SK-N-DZ (cell line): ENCODE measurements at places on chromosomes 5 and 9.

GRCh38 chr9:7360513-7360912 is 439.1 kb downstream of the DMAC1 start:
- DNase-seq: no peak

GRCh38 chr5:81140943-81141342 is 92.2 kb upstream of the CKMT2 start:
- DNase-seq: no peak

DNA sequence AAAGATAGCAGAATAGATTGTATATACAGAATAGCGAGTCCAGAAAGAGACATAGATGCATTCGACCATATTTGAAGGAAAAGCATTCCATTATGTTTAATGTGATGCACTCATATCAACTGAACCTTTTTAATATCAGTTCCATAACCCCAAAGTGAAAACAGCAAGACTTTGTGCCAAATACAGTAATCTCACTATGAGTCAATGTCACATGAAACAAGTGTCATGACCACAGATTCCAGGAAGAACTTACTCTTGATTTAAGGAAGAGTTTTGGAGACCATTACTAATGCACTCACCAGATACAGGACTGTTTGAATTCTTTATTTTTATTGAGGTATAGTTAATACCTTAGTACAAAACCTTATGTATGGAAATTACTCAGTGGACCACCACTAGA is 220.5 kb downstream of the SH3GL2 start:
- DNase-seq: no peak

GRCh38 chr9:101333490-101333889 is 51.3 kb downstream of the BAAT start:
- DNase-seq: no peak

DNA sequence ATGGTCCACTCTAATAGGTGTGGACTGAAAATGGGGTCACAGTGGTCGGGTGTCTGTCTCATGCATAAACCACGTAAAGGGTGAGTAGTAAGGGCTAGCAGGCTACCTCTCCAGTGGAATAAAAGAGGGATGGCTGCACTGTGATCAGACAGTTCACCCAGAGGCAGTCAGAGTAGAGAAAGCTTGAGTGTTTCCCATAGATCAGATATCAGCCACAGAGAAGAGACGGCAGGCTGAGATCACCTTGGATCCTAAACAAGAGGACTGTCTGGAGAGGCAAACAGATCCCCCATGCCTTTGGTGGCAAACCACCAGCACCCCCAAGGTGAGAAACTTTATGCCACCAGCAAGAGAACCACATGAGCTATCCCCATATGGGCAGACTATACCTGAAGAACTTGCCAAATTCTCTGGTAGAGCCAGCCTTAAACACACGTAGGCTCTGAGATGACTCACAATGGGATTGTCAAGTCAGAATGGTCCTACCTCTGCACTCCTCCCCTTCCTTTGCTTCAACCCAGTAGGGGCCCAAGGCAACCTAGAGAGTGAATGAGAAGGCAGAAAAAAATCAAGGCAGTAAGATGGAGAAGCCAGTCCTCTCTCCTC is 205.2 kb upstream of the MAP3K1 start:
- DNase-seq: no peak

GRCh38 chr9:123167474-123167873 is 100.9 kb downstream of the STRBP start:
- DNase-seq: no peak

GRCh38 chr5:31664566-31664965 is 25.6 kb downstream of the PDZD2 start:
- peak; percentile 53 for DNase-seq

GRCh38 chr9:116202219-116202912 is 48.8 kb downstream of the PAPPA start:
- no peak for DNase-seq

DNA sequence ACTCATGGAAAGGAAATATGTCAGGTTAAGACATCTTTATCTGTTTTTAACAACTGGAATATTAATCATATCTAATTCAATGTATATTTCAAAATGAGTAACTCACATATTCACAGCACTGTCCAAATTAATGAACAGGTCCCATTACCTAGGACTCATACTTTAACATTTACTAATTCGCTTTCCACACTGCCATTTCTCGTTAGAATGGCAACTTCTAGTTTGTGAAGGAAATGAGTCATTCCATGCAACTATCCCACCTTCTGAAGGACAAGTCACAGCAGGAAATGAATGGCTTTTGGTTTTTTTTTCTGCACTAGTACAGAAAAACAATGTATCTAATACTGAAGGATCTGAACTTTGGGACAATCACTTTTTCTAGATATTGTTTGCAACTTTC is 24.6 kb upstream of the IFNK start:
- no peak for DNase-seq

DNA sequence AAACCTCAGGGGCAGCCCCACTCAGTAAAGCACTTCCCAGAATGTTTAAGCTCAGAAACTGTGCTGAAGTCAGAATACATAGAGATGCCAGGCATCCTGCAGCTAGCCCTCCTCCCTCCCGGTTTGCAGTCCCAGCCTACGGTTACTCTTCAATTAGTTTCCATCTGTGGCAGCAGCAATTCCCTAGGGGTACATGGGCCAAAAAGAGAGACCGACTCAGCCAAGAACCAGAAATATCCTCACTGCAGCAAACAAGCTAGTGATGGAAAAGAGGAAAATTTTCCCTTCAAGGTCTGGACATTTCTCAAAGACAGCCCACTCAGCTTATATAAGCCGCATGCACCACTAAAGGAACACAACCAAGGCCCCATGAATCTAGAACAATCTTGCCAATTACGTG is 89.1 kb upstream of the PPP2R2B start:
- peak; percentile 58 for DNase-seq

- no peak for DNase-seq
Measured at GRCh38 chr5:57843059-57843367, 360.4 kb upstream of the ACTBL2 start.

GRCh38 chr9:31032206-31032605 is 1352.2 kb upstream of the ACO1 start:
- DNase-seq: no peak

- DNase-seq: no peak
Measured at GRCh38 chr5:144281784-144282183, 111.1 kb downstream of the KCTD16 start.

DNA sequence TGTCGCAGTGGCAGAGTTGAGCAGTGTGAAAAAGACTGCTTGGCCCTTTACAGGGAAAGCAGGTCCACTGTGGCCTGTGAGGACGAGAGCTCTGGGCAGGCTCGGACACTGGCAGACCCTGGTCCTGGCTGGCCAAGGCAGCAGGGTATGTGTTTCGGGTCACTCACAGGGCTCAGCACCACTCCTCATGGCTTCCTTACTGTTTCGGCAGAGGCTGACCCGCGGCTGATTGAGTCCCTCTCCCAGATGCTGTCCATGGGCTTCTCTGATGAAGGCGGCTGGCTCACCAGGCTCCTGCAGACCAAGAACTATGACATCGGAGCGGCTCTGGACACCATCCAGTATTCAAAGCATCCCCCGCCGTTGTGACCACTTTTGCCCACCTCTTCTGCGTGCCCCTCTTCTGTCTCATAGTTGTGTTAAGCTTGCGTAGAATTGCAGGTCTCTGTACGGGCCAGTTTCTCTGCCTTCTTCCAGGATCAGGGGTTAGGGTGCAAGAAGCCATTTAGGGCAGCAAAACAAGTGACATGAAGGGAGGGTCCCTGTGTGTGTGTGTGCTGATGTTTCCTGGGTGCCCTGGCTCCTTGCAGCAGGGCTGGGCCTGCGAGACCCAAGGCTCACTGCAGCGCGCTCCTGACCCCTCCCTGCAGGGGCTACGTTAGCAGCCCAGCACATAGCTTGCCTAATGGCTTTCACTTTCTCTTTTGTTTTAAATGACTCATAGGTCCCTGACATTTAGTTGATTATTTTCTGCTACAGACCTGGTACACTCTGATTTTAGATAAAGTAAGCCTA is 15.7 kb downstream of the SQSTM1 start:
- DNase-seq: no peak

GRCh38 chr5:54821445-54822323 is 163.7 kb downstream of the ESM1 start:
- no peak for DNase-seq

- no peak for DNase-seq
Measured at GRCh38 chr9:116450378-116451139, 236.5 kb upstream of the TRIM32 start.

GRCh38 chr5:167514461-167514860 is 777.0 kb upstream of the WWC1 start:
- DNase-seq: no peak

DNA sequence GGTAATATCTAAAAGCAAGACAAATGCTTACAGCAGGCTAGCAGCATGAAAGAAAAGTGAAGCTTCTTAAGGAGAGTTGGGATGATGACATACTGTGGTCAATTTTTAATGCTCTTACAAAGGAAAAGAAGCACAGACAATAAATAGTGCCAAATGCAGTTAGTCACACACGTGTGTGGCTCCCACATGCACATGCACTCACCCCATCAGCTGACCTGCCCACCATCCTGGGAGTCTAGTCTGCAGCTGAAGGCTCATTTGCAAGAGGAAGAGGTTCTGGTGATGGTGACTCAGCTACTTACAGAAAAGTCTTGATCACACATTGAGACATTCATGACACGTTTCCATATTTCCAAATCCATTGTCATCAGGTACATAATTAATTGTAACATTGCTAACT is 129.3 kb downstream of the MRPL36 start:
- DNase-seq: no peak

DNA sequence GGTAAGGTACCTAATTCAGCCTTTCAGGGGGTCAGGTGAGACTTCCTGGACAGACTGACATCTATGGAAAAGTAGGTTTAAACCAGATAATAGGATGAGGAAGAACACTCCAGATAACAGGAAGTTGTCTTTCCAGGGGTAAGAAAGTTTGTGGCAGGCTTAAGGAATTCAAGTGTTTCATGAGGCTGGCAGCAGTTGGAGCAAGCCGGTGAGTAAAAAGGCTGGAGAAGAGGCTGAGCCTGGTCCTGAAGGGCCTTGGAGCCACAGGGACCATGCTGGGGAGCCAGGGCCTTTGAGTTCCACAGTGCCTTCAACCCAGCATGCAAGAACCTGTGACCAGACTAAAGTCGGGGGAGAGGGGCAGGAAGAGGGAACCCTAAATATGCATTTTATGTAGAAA is 353.4 kb downstream of the SPOCK1 start:
- no peak for DNase-seq

DNA sequence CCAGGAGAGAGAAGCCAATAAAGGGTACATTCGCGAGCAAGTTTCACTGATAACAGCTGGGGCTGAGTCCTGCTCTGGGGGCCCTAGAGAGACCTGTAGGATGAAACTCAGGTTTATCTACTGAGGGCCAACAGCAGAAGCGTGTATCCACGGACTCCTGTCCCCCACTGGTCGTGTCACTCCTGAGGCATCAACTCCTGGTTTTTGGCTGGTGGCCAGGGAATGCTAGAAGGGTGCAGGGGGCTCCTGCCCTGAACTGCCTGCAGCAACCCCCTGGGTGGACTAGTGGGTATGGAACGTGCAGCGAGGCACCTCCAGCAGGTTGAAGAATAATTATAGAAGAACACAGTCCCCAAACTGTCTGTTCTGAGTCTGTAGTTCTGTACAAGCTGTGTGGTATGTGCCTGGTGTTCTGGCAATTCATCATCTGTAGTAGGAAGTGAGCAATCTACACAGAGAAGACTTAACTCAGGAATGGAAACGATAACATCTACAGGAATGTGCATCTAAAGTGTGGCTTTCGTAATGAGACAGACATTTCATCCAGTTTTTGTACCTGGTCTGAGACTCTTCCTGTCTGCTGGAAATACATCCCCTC is 64.5 kb upstream of the GNA14 start:
- DNase-seq: peak; percentile 42

- peak; percentile 10 for DNase-seq
Measured at GRCh38 chr9:96567203-96567700, 52.4 kb downstream of the CDC14B start.

GRCh38 chr9:137538058-137538457 is 12.1 kb downstream of the PNPLA7 start:
- no peak for DNase-seq
